ENCODE measurements at places on chromosomes 6 and 20.

GRCh38 chr20:6595704-6596103 lies 171.8 kb upstream of the BMP2 start:
- no peak overlapping the region for H3K4me3 ChIP-seq
- no peaks in the 10 kb centered on the region for H3K4me1 ChIP-seq
- H3K27ac ChIP-seq = no peak overlapping the region
- no peak for DNase-seq
- no peaks in the 10 kb centered on the region for H3K27me3 ChIP-seq

GRCh38 chr6:89350281-89350966 lies 2.1 kb downstream of the UBE2J1 start:
- no peak for DNase-seq
- peak overlapping the region; percentile 96 for H3K4me3 ChIP-seq
- H3K36me3 ChIP-seq = peaks cover 24% of the 10 kb centered on the region
- H3K27me3 ChIP-seq = no peaks in the 10 kb centered on the region
- peaks cover 56% of the 10 kb centered on the region for H3K4me1 ChIP-seq
- peak overlapping the region; percentile 54 for H3K27ac ChIP-seq

DNA sequence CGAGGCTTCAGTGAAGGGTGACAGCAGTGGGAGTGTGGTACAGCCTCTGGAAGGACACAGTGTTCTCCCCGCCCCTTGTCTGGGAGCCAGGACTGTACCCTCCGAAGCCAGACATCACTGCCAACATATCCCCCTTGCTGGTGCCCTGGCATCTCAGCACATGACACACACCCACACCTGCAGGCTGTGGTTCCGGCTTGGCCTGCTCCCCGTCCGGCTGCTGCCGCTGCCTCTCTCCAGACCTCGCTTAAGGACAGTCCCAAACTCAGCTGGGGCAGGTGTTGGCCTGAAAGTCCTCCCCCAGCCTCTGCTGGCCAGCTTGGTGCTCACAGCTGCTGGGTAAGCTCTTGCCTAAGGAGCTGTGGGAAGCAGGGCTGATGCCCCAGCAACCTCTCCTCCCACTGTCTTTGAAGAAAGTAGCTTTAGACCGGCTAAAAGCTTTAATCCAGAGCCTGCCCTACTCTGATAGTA lies 7.0 kb downstream of the EMILIN3 start:
- DNase-seq = no peak
- H3K4me1 ChIP-seq = no peaks in the 10 kb centered on the region
- H3K27ac ChIP-seq = no peak overlapping the region
- peaks cover 2% of the 10 kb centered on the region for H3K27me3 ChIP-seq
- H3K36me3 ChIP-seq = no peaks in the 10 kb centered on the region

DNA sequence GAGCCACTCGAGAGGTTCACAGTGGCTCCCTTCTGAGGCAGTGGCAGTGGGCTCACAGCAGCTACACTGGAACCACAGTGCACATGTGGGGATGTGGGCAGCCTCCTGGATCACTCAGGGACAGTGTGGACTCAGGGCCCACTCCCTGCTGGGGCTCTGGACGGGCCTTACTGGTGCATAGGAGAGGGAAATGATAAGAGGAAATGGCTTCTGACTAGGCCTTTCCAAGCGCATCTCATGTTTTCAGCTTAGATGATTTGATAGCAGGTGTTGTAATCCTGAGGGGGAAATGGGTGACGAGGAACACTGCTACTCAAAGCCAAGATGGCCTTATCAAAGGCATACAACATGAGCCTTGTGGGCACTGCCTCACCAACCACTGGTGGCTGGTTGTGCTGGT lies 44.0 kb downstream of the PANK2 start:
- H3K27me3 ChIP-seq = no peaks in the 10 kb centered on the region
- H3K4me1 ChIP-seq = peaks cover 11% of the 10 kb centered on the region
- peak overlapping the region; percentile 2 for H3K27ac ChIP-seq
- H3K4me3 ChIP-seq = no peak overlapping the region

DNA sequence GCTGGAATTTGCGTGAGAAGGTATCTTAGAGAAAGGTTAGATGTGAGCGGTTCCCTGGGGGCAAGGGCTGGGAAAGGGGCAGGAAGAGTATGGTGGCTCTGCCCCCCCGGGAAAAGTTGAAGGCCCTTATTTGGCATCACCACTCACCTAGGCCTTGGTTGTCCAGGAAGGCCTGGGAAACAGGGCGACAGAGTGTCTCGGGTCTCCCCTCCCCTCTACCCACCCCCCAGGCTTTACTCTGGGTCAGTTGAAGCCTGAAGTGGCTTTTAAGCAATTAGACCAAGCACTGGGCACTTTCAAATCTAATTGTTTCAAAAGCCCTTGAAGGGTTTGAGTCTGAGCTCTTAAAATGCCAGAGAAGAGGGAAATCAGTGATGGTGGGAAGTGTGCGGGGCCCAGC lies 30.2 kb upstream of the FOXP4 start:
- no peak overlapping the region for H3K27ac ChIP-seq
- no peak for DNase-seq
- no peaks in the 10 kb centered on the region for H3K36me3 ChIP-seq
- peaks cover 24% of the 10 kb centered on the region for H3K27me3 ChIP-seq
- H3K4me3 ChIP-seq = no peak overlapping the region
- H3K4me1 ChIP-seq = no peaks in the 10 kb centered on the region
